NCI-H2081 treated with DMSO at 0.1 percent for 48 hours (cell line): ENCODE measurements at places on chromosomes 2 and 18.

DNA sequence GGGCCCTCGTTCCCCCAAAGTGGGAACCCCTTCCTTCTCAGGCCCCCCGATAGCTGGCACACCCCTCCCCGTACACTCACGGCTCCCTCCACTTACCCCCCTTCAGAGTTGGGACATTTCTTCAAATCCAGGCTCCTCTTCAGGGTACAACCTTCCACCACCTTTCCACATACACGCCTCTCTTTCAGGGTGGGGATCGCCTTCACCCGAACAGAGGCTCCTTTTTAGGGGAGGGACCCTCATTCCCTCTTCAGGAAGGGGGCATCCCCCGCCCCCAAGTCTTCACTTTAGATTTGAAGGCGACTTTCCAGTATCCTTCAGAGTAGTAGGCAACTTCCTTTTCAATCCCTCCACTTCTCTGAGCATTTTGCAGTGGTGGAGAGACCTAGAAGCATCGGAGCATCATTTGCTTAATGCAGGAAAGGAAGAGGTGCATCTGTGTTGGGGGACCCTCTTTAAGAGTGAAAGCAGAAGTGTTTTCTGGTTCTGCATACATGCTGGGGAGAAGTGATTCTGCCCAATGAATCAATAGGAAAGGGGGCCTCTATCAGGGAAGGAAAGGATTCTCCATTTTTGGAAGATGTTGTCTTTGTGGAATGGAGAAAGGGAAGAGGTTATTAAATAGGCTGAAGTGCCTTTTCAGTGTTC is 845 bp downstream of the EML4 start:
- DNase-seq: no peak

DNA sequence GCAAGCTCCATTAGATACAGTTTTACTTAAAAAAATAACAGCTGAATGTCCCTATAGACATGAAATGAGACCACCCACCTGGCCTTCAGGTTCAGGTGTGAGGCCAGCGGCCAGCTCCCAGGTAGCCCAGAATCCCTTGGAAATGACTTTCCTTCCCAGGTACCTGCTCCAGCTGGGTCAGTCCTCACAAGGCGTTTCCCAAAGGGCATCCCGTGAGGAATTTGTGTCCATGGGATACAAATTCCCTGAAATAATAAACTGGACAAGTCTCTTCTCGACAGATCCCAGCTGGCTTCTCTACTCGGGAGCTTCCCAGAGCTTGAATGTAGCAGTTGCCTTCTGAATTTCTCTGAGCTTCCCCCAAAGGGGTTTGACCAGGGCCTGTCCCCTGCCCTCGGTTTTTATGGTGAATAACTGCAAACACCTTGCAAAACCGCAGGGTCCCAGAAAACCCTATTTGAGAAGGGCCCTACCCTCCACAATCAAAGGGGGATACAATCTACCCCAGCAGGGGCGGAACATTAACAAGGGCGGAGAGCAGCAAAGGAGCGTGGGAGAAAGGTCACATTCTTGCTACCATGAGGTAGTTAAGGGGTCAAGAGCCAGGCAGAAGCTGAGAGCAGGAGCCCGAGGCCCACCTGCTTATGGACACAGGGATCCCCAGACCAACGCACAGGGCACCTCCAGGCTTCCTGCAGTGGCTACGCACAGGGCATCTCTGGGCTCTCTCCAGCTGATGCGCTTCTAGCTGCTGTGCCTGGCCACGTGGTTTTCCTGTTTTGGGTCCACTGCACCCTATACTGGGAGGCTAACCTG is 107.7 kb downstream of the HDAC4 start:
- DNase-seq: no peak

DNA sequence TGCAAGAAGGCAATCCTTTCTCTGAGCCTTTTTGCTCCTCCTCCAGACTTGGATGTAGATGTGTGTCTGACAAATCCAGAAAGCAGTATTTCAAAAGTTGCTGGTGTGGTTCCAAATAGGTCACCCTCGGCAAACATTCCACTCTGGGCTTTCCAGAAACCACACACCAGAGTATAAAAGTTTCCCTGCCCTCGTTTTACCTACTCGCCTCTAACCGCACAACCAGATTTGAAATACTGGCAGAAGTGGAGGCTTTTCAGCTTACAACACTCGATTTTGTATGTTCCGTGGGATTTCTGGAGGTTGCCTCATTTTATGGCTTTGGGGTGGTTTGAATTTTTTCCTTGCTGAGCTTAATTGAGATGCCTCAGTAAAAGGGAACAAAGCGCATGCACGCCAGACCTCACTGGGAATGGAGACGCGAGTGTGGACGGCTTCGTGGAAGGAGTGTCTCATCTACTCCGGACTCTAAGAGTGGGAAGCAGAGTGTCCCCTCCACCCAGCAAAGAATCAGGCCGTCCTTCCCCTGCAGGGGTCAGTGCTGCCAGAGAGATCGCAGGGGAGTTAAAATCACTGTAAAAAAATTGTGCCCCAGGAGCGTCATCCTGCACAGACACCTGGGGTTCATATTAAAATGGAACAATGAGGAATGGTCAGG is 44.0 kb upstream of the RPL31 start:
- no peak for DNase-seq

- DNase-seq: no peak
These were observed 34.3 kb upstream of the TAF1B start for GRCh38 chr2:9809064-9809356.

DNA sequence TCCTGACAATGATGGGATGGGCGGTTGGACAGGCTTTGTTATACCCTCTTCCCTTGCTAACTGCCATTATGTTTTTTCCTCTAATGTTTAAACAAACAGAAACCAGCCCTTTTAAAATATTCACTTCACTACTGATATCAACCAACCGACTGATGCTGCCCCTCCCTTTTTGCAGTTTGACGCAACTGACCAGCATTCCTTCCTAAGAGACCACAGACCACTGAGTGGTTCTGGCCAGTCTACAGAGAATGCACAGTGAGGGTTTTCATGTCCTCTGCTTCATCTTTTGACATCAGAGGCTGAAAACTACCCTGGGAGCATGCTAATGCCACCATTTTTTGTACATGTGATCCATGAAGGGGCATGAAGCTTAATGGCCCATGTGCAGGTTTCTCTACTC is 85.3 kb downstream of the CYP26B1 start:
- no peak for DNase-seq

DNA sequence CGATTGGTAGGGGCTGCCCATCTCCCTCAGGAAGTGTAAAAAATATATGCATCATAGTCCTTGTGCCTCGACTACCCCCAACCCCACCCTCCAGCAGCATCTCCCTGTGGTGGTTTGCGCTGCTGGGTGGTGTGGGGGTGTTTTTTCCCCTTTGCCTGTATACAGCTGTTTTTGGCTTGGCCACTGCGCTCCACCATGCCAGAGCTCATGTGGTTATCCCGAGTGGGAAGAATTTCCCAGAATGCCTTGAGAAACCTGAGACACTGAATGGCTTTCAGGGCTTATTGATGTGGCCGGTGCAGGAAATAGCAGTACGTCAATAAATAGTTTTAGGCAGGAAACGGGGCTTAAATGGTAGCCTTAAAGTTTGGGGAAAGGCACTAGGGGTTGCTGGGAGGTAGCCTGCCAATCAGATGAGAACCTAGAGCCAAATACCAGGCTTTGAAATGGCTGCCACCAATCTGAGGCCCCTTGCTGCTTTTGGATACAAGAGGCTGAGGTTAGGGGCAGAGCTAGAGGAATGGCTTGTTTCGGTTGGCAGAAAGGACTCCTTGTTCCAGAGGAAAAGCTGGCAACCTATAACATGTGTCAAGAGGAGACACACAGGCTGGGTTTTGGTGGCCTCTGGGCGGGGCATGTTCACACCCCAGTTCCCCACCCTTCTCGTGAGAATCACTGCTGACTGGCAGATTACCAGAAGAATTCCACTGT is 144.1 kb downstream of the SMAD7 start:
- no peak for DNase-seq

DNA sequence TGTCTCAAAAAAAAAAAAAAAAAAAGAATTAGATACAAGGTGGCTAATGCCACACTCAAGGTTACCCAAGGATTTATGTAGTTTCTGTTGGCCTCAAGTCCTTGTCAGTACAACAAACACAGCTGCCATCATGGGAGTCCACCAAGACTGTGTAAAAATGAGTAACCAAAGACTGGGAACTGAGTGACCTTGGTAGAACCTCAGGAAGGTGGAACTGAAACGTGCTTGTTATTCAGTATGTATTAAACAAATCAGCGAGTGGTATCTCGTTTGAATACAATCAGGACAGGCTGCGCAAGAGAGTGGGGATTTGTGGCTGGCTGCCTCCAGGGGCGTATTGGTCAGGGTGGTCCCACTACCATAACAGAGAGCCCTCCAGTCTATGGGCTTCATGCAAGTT is 1.6 kb upstream of the SFTPB start:
- DNase-seq: no peak

GRCh38 chr18:24402209-24402785 is 4.7 kb upstream of the OSBPL1A start:
- no peak for DNase-seq

DNA sequence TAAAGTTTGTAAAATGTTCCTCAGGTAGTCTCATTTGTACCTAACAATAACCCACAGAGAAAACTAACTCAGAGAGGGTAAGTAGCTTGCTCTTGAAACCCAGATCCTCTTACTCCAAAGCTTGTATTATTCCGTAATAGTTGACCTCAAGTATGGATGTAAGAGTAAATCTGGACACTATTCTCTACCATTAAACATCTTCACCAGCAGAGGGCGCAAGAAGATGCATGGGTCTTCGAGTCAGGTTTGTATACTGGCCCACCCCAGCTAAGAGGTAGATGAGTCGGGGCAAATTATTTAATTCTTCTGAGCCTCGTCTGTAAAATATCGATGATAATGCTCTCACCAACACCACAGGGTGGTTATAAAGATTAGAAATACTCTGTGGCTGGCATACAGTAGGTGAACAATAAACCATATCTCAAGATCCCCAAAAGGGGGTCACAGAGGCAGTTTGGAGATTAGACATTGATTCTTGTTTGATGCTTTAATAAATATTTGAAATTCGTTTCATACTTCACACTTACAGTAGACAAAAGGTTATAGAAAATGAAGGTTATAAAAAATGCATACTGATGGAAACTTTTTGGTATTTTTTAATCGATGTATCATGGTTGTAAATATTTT is 3.5 kb upstream of the CABLES1 start:
- DNase-seq: no peak

DNA sequence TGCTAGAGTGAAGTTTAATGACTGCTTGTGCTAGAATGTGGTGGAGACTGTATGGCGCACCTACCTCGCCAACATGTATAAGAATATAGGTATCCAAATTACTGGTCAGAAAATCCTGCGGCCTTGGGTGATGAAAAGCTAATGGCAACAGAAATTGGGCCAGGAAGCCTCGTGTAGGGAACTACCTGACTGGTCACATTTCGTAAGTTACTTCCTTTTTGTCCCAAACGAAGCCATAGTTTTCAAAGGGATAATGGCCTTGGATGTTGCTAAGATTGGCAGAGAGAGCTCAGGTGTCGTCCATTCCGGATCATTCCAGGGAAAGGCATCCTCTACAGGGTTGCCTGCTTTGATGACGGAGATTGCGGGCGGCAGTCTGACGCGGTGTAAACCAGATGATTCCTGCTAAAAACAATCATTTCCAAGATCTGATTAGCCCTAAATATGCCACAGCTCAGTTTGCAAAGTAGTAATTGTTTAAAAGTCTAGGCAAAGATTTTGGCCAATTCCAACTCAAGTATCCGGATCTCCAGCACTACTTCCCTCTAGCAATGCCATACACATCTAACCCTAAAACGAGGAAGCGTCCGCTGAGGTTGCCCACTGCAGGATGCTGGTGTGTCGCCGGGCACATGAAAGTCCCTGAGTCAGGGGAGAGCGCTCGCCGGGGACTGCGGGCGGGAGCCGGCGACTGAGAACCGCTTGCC is 708 bp upstream of the MALT1 start:
- DNase-seq: no peak

- DNase-seq: no peak
These were observed 104.2 kb downstream of the ASAP2 start for GRCh38 chr2:9310798-9311197.

- no peak for DNase-seq
These were observed 183.1 kb upstream of the ARL4C start for GRCh38 chr2:234679741-234680687.

GRCh38 chr2:119184512-119184911 is 26.0 kb upstream of the C1QL2 start:
- DNase-seq: no peak

DNA sequence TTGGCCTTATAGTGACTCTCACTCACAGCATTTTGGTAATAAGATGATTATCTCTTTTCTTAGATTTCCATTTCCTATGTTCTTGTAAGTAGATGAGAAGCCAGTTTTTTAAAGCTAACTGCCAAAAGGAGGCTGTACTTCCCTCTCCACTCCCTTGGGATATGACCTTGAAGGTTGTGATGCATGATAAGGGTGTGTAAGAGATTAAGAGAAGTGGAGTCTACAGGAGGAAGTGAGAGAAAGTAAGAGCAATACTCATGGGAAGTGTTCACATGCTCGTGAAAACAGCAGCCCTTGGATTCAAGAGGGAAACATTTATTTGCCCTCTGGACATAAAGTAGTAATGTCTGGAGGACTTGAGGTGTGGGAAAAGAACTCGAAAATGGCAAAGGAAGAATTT is 171.5 kb downstream of the EVA1A start:
- no peak for DNase-seq
